Psoas muscle (tissue), 8 donors: ENCODE measurements at places on chromosomes 6 and 20. TPM values are rescaled to one million over a fixed set of nuclear protein-coding genes. Genes with fewer than 3 reads are reported as not detected.
A peak's percentile ranks its signal among the peaks of the same experiment; 100 is the strongest.

DNA sequence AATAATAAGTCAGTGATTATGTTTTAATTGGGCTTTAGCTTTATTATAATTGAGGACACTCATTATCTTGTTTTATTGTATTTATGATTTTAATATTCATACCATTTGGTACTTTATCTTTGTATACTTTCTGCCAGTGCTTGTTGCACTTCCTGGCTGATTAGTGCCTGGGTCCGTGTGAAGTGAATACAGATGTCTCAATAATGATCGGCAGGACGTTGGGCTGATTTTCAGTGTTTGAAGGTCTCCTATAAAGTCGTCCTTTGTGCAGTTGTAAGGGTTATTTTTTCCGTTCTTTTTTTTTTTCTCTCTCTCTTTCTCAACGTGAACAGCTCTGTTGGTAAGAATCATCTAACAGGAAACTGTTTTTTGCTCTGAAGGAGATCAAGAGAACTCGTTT, 450.0 kb upstream of the POU3F2 start:
- H3K27me3 ChIP-seq, result no peaks in the 10 kb centered on the region
- no peaks in the 10 kb centered on the region for H3K4me1 ChIP-seq
- H3K4me3 ChIP-seq, result no peak overlapping the region
- DNase-seq, result no peak
- H3K27ac ChIP-seq, result no peak overlapping the region
- no peaks in the 10 kb centered on the region for H3K36me3 ChIP-seq

GRCh38 chr20:54475334-54476168, at the start of gene DOK5:
TSS of gene DOK5 (plus strand) at chr20:54475593. CDS start at chr20:54475947, 354 bp downstream.
- H3K4me1 ChIP-seq, result peaks cover 3% of the 10 kb centered on the region
- H3K36me3 ChIP-seq, result no peaks in the 10 kb centered on the region
- H3K4me3 ChIP-seq, result peak within 1 kb of the TSS; percentile 79
- H3K27me3 ChIP-seq, result no peaks in the 10 kb centered on the region
- DNase-seq, result peak; percentile 72

DNA sequence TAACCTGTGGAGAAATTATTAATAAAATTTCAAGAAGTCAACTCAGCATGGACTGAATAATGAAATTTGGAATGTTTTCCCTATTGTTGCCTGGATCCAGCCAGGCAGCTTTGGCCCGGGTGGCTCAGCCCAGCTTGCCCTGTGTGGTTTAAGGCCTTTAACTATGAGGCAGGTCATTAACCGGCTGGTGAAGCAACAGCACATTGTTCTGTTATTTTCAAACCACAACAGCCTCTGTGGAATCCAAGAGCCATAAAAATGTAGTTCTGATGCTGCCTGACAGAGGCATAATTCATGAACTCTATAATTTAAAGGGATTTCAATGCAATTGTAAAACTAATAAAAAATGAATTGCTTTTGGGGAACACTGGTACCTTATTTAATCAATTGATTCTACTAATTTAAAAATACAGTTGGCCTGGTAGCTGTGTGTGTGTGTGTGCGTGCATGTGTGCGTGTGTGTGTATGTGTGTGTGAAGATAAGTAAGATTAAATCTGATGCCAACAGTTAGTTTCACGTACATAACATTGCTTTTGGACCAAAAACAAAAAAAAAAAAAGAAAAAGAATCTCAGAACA, 117.7 kb downstream of the RPS12 start:
- H3K27me3 ChIP-seq, result no peaks in the 10 kb centered on the region
- DNase-seq, result no peak
- H3K4me3 ChIP-seq, result no peak overlapping the region
- H3K4me1 ChIP-seq, result no peaks in the 10 kb centered on the region

DNA sequence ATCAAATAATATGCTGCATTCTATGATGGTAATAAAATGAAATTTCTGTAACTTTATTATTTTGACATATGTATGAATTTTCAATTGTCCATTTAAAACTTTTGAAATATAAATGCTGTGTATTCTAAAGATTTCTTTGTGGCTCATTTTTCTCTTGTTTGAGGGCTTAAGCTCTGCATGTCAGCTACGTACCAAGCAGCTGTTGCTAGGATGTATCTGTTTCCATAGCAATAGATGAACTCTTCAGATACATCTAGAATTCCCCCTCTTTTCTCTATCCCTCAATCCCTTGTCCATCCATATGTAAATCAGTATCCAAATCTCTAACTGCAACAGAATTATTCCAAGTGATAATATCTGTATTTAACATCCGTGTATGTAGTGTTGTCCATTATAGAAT, 76.5 kb upstream of the OPRM1 start:
- H3K4me1 ChIP-seq, result no peaks in the 10 kb centered on the region
- no peaks in the 10 kb centered on the region for H3K27me3 ChIP-seq
- H3K36me3 ChIP-seq, result no peaks in the 10 kb centered on the region
- no peak overlapping the region for H3K4me3 ChIP-seq

GRCh38 chr6:28712982-28713381, 187.3 kb downstream of the GPX5 start:
- no peak overlapping the region for H3K4me3 ChIP-seq
- H3K27ac ChIP-seq, result no peak overlapping the region
- no peak for DNase-seq
- no peaks in the 10 kb centered on the region for H3K4me1 ChIP-seq
- no peaks in the 10 kb centered on the region for H3K36me3 ChIP-seq

DNA sequence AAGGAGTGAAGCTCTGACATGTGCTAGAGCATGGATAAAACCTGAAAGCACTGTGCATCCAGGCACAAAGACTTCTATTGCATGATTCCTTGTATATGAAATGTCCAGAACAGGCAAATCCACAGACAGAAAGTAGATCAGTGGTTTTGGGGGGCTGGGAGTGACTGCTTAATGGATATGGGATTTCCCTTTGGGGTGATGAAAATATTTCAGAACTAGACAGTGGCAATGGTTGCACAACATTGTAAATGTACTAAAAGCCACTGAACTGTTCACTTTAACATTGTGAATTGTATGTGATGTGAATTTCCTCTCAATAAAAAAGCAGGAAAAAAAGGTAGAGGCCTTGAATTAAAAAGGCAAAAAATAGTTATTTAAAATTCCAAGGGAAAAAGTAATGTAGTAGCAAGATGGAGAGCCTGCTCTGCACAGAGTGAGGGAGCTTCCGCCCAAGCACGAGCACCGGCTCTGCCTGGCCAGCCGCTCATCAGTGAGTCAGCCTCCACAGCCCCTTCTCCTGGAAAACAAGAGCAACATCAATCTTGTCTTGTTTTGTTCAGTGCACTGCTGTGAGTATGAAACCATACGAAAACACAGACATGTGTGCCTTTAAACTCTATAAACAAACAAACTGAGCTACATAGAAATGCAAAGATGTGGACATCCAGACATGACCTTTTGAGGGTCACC, 74.6 kb upstream of the THBS2 start:
- H3K4me1 ChIP-seq, result no peaks in the 10 kb centered on the region
- no peak for DNase-seq
- H3K4me3 ChIP-seq, result no peak overlapping the region
- H3K27ac ChIP-seq, result no peak overlapping the region

GRCh38 chr6:72653026-72653425, 31.2 kb downstream of the KCNQ5 start:
- H3K27me3 ChIP-seq, result no peaks in the 10 kb centered on the region
- peaks cover 38% of the 10 kb centered on the region for H3K4me1 ChIP-seq
- H3K27ac ChIP-seq, result no peak overlapping the region
- H3K4me3 ChIP-seq, result no peak overlapping the region

- no peaks in the 10 kb centered on the region for H3K27me3 ChIP-seq
- no peak overlapping the region for H3K27ac ChIP-seq
- peaks cover 7% of the 10 kb centered on the region for H3K4me1 ChIP-seq
- no peak for DNase-seq
- no peaks in the 10 kb centered on the region for H3K36me3 ChIP-seq
Observed at GRCh38 chr20:32488066-32488838, 96.9 kb downstream of the NOL4L start.

GRCh38 chr6:64185621-64186020, 550.0 kb downstream of the PHF3 start:
- no peak overlapping the region for H3K4me3 ChIP-seq
- H3K36me3 ChIP-seq, result no peaks in the 10 kb centered on the region
- H3K4me1 ChIP-seq, result no peaks in the 10 kb centered on the region
- no peak overlapping the region for H3K27ac ChIP-seq
- H3K27me3 ChIP-seq, result no peaks in the 10 kb centered on the region

Gene C20orf204
- total RNA-seq, result 0.41 TPM

Gene TNFRSF6B
- total RNA-seq, result not detected

Gene SLC13A3
- total RNA-seq, result 0.32 TPM

Gene LGSN
- total RNA-seq, result not detected

Gene CBLN4
- not detected for total RNA-seq

Gene GTSF1L
- total RNA-seq, result not detected

Gene SCGN
- total RNA-seq, result not detected
